ENCODE measurements at places on chromosomes 5 and 9.

DNA sequence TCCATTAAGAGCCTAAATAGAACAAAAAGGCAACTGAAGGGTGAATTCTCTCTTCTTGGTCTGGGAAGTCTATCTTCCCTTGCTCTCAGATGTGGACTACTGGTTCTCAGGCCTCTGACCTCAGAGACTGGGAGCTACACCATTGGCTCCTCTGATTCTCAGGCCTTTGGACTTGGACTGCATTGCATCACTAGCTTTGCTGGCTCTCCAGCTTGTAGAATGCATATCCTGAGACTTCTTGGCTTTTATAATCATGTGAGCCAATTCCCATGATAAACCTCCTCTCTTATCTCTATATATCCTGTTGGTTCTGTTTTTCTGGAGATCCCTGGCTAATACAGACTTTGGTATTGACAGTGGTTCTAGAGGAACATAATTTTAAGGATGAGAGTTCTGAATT lies 89.8 kb downstream of the PSAT1 start:
- no peaks in the 10 kb centered on the region for H3K36me3 ChIP-seq
- H3K4me1 ChIP-seq: no peaks in the 10 kb centered on the region
- DNase-seq: no peak

DNA sequence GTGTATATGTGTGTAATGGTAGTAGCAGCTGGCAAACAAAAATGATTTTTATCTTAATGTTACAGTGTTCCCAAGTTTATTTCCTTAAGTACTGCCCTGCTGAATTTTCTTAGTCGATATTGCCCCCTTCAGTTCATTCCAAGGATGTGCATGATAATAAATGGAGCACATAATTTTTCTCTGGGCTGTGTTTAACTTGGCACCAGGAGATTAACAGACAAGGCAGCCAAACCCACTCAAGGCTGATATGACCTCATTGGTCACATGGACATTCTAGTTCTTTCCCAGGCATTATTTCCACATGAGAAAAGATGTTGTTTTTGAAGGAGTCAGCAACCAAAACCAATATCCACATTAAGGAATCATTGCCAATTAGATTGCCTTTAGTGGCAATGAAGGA lies 61.8 kb downstream of the COX7C start:
- DNase-seq: no peak
- H3K27ac ChIP-seq: no peak overlapping the region
- H3K36me3 ChIP-seq: no peaks in the 10 kb centered on the region
- H3K4me1 ChIP-seq: no peaks in the 10 kb centered on the region
- H3K4me3 ChIP-seq: no peak overlapping the region
- H3K27me3 ChIP-seq: peaks cover 30% of the 10 kb centered on the region

GRCh38 chr5:58775701-58776262 lies 192.9 kb downstream of the RAB3C start:
- H3K4me1 ChIP-seq: no peaks in the 10 kb centered on the region
- no peaks in the 10 kb centered on the region for H3K36me3 ChIP-seq
- DNase-seq: no peak
- H3K27ac ChIP-seq: no peak overlapping the region
- peaks cover 21% of the 10 kb centered on the region for H3K27me3 ChIP-seq

DNA sequence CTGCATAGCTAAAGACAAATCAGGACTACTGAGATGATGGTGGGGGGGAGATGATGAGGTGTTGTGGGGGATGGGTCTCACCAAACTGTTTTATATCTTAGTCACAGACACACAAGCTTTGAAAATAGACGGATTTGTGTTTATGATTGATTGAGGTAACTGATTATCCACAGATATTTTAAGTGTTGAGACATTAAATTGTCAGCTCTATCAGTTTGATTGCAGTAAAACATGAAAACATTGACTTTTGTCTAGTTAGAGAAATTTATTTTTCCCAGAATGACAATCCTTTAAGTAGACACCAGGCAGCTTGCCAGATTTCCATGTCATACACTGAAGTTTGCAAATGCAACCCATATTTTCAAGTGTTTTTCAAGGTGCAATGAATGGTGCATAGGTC lies 149.8 kb downstream of the NR2F1-AS1 start:
- no peaks in the 10 kb centered on the region for H3K36me3 ChIP-seq
- DNase-seq: no peak

- H3K36me3 ChIP-seq: no peaks in the 10 kb centered on the region
- H3K4me1 ChIP-seq: no peaks in the 10 kb centered on the region
- H3K27ac ChIP-seq: no peak overlapping the region
- DNase-seq: no peak
- H3K4me3 ChIP-seq: no peak overlapping the region
These were observed 32.4 kb upstream of the PIP5K1B start for GRCh38 chr9:68672625-68673024.

GRCh38 chr5:932151-932627 lies 39.5 kb downstream of the TRIP13 start:
- H3K4me1 ChIP-seq: no peaks in the 10 kb centered on the region
- no peak overlapping the region for H3K27ac ChIP-seq
- H3K4me3 ChIP-seq: no peak overlapping the region

DNA sequence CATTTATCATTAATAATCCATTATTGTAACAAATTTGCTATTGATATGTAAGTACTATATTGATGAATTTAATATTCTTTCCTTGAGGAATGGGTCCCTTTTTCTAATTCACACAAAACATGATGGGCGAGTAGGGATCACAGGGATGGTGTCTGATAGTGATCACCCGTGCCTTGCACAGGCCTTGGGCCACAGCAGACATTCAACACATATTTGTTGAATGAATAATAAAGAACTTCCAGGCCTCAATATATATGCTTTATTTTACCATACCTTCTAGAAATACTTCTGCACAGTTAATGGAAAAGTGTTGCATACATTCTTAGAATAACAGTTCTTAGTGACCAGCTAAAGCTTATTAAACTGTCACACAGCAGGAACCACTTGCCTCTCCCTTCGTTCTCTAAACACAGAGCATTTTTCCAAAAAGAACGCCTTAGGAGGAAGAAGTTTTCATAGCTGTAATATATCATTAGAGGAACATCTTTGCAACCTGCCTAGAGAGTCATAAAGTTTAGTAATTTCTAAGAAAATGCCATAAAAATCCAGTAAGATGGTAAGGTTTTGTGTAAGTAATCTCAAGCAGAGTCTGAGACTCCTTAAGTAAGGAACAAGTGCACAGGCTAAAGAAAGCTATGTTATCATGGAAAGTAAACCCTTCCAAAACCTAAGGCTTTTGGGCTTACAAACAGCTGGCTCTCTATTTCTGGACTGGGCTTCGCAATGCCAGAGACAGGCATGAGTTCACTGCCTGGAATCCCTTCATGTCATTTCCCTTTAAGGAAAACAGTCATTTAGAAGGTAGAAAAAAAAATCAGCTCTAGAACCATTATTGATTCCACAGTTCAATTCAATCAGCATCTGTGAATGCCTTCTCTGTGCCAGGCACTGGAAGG lies 17.7 kb downstream of the TTLL11 start:
- no peak overlapping the region for H3K4me3 ChIP-seq
- no peak overlapping the region for H3K27ac ChIP-seq
- H3K27me3 ChIP-seq: no peaks in the 10 kb centered on the region
- no peak for DNase-seq
- H3K4me1 ChIP-seq: no peaks in the 10 kb centered on the region

DNA sequence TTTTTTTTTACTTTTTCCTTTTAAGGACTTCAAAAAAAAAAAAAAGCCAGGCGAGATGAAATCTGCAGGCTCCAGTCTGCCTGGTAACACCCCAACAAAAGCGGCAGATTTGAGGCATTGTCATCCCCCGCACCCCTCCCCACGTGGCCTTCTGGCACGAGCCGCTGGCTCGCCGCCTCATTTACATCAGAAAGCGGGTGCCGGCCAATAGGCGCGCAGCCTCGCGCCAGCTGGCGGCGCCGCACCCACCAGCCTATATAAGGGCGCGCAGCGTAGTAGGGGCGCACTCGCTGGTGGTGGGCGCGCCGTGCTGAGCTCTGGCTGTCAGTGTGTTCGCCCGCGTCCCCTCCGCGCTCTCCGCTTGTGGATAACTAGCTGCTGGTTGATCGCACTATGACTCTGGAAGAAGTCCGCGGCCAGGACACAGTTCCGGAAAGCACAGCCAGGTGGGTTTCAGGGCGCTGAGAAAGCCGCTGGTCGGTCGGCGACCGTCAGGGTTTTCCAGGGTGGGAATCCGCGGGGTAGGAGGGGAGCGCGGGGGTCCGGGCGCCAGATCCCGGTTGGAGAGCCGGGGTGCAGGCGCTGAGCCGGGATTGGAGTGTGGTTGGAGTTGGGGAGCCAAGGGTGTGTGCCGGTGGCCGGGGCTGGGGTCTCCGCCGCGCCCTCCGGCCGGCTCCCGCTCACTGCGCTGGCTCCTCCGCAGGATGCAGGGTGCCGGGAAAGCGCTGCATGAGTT lies at the start of gene GADD45G:
Gene GADD45G, plus strand, starts transcription at position 284 of the 736 bp plus-strand sequence. Its CDS starts 110 bp downstream, at position 394.
- peak within 1 kb of the TSS; percentile 24 for H3K4me3 ChIP-seq
- H3K36me3 ChIP-seq: no peaks in the 10 kb centered on the region
- peaks cover 28% of the 10 kb centered on the region for H3K27me3 ChIP-seq
- H3K27ac ChIP-seq: peak within 1 kb of the TSS; percentile 38
- H3K4me1 ChIP-seq: peaks cover 9% of the 10 kb centered on the region

- H3K4me1 ChIP-seq: no peaks in the 10 kb centered on the region
- H3K4me3 ChIP-seq: no peak overlapping the region
- H3K36me3 ChIP-seq: no peaks in the 10 kb centered on the region
- no peak for DNase-seq
- H3K27me3 ChIP-seq: peaks cover 20% of the 10 kb centered on the region
These were observed 2.3 kb downstream of the DPYSL3 start for GRCh38 chr5:147507480-147508126.

- no peaks in the 10 kb centered on the region for H3K36me3 ChIP-seq
- H3K4me3 ChIP-seq: no peak overlapping the region
- no peaks in the 10 kb centered on the region for H3K4me1 ChIP-seq
- no peak overlapping the region for H3K27ac ChIP-seq
- no peak for DNase-seq
- no peaks in the 10 kb centered on the region for H3K27me3 ChIP-seq
These were observed 22.5 kb downstream of the FOXD1 start for GRCh38 chr5:73426034-73426433.

DNA sequence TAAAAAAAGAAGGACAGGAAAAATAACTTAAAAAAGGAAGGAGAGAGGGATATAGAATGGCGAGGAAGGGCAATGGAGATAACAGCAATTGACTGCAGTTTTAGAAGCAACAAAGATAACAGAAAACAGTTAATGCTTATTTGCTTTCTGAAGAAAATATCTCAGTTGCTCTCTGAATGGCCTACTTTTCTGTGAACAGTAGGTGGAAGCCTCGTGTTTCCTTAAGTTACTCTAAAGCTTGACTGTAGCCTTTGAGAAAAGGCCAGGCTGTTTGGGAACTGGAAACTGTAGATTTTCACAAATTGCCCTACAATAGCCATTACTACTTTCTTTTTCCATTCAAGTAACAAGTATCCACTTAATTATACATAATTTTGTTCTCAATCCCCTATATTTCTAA lies 404.5 kb downstream of the YTHDC2 start:
- no peaks in the 10 kb centered on the region for H3K4me1 ChIP-seq
- no peak for DNase-seq
- no peak overlapping the region for H3K4me3 ChIP-seq
- no peaks in the 10 kb centered on the region for H3K36me3 ChIP-seq
- H3K27ac ChIP-seq: no peak overlapping the region

DNA sequence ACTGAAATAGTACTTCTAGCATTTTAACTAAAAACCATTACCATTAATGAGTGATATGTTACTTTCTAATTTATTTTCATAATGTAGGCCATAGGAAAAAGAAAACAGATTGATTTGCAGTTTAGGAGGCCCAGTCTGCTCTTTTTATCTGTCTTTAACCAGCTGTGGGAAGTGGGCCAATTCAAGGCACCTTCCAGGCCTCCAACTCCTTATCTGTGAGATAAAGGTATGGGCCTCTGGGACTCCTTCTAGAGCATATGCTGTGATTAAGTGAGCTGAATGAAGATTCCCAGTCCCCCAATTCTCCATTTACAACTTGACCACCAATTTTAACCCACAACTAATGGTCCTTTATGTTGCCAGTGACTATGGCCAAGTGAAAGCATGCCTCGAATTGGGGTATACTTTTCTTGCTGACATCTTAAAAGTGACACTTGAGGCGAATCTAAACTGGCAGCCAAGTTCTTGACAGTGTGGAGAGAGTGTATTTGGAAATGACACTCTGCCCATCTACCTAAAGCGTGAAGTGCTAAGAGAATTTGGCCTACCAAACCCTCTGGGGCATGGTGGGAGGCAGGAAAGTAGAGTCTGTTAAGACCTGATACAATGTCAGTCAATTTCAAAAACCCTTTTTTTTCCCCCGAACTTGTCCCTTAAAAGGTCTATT lies 88.3 kb downstream of the PIK3R1 start:
- peak overlapping the region; percentile 1 for H3K27ac ChIP-seq
- H3K4me3 ChIP-seq: no peak overlapping the region
- H3K36me3 ChIP-seq: peaks cover 12% of the 10 kb centered on the region
- H3K4me1 ChIP-seq: peaks cover 9% of the 10 kb centered on the region

DNA sequence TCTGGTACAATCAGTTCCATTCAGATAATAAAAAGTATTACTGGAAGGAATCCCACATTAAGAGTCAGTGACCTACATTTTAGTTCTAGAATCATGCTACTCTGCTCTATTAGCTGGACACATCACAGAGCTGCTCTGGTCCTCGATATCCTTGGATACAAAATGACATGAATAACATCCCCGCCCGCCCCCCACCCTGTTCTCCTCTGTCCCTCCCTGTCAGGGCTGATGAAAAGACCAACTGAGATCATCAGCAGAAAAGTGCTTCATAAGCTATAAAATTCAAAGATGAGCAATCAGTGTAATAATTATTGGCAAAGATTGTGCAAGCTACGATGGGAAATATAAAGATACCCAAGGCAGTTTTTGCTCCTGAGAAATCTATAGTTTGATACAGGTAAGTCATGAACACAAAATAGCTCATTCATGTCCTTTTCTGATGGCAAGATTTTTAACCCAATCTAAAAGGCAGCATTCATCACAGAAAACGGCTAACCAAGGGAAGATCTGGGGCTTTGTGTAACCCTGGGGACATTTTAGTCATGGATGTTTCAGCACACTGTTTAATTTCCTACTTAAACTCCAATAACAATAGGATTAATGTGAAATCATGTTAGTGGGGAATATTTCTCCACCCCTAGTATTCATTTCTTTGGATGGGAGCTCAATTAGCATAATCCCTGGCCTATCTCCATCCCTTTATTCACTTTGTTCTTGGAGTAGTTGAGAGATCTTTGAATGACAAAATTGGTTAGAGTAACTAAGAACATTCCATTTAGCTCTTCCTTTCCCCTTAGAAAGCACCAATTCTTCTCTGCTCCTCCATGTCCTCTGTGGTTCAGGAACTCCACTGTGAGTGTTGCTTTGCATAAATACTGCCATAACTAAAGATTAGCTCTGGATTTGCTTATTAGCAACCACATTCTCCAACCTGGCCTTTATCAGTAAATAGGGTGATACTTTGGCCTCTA lies 459.4 kb upstream of the GRIA1 start:
- no peaks in the 10 kb centered on the region for H3K36me3 ChIP-seq
- no peak overlapping the region for H3K27ac ChIP-seq
- DNase-seq: no peak
- no peak overlapping the region for H3K4me3 ChIP-seq
- no peaks in the 10 kb centered on the region for H3K27me3 ChIP-seq
- H3K4me1 ChIP-seq: no peaks in the 10 kb centered on the region

DNA sequence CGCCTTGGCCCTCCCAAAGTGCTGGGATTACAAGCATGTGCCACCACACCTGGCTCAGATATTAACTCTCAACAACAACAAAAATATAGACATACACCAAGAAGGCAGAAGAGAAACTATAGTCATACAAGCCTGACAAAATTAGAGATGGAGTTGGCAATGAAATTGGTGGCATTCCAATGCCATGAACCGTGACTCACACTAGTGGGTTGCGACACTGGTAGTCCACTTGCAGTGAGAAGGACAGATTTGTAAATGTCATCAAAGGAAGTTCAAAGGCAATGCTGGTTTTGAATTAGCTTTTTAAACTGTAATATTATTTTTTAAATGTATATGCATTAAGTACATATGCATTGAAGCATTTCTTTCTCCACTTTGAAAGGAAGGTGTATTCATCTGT lies 8.5 kb upstream of the DNAJC25 start:
- no peaks in the 10 kb centered on the region for H3K36me3 ChIP-seq
- H3K4me3 ChIP-seq: no peak overlapping the region
- DNase-seq: no peak
- H3K27ac ChIP-seq: no peak overlapping the region

Data from RWPE2 (cell line).